Esophagus squamous epithelium (tissue), 5 donors: ENCODE measurements at places on chromosomes 7 and 10.

DNA sequence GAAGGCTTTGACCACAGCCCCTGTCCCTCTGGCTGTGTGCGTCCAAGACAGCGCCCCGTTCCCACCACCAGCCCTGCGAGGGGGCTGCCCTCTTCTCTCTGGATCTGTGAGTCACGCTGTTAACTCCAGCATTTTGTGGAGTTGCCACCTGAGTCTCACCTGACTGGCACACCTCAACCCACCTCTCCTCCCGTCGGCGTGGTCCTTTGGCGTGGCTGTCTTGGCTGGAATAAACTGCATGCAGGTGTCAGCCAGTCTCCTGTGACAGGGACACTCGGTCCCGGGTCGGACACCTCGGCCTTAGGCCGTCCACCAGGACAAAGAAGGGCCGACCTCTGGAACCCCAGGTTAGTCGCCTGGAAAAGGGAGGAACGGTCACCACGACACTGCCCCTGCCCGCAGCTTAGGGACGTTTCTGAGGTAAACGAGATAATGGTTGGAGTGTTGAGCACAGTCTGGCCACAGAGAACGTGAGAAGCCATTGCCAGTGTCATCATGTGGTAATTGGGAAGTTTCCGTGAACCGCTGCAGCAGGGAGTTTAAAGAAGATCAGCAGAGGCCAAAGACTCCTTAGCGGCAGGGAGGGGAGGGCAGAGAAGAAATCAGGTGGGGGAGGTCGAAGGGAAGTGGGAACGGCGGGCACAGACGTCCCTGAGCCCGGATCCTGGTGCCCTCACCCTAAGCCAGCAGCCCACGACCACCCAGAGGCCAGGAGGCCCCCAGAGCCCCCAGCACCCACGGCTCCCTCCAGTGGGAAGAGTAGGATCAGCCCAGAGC is 73.6 kb upstream of the FAM20C start:
- no peak for DNase-seq

- no peak for DNase-seq
Observed at GRCh38 chr7:90409667-90410066, 6.4 kb downstream of the CLDN12 start.

DNA sequence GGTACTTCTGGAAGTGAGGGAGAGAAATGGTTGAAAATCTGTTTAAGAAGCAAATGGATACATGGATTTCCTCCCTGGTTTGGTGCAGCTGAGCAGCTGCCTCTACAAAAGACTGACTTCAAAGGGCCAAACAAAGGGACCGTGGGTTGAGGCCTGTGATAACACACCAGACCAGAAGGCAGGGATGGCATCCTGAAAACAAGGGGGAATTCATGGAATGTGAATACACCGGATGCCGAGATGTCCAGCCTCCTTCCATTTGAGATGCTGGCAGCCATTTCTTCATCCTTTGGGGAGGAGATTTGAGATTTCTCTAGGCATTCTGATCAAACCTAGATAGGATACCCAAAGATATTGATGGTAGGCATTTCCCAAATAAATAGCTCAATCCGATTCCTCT is 36.9 kb downstream of the TAF3 start:
- DNase-seq = no peak

GRCh38 chr10:110032801-110033700 is 25.3 kb downstream of the ADD3 start:
- no peak for DNase-seq

DNA sequence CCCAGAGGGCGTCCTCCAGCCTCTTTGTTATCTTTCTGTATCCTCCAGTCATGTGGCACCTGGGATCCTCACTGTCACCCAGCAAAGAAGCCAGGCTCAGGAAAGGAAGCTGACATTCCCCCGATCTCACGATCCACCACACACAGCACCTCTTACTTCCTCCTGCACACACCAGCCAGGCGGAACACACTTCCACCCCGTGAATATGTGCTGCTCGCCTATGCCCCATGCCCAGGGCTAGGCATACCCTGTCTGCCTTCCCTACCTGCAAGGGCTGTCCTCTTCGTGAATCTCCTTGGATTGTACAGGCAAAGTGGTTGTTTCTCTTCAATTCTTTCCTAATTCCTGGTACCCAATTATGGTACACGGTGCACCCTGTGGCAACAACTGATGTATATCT is 191.0 kb downstream of the TNS3 start:
- DNase-seq = no peak

- DNase-seq = no peak
Observed at GRCh38 chr7:137804836-137805235, 41.9 kb downstream of the DGKI start.

GRCh38 chr7:47069385-47070076 is 512.4 kb downstream of the TNS3 start:
- DNase-seq = no peak

DNA sequence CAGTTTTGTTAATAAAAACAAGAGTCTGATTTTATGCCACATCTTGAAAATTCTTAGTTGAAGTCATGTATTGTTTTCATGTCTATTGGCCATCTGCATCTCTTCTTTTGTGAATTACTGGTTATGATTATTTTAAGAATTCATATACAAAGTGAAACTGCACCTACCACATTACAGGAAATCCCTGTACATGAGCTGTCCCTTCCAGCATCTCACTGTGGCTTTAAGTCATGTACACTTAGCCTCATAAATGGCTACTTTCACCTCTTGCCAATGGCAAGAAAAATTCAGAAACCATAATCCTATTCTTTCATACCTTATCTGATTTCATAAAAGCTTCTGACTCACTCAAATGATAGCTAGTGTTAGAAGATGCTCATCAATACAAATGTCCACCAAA is 48.6 kb downstream of the CRTAC1 start:
- no peak for DNase-seq

- DNase-seq = no peak
Observed at GRCh38 chr10:88693392-88694020, 12.5 kb upstream of the LIPK start.

DNA sequence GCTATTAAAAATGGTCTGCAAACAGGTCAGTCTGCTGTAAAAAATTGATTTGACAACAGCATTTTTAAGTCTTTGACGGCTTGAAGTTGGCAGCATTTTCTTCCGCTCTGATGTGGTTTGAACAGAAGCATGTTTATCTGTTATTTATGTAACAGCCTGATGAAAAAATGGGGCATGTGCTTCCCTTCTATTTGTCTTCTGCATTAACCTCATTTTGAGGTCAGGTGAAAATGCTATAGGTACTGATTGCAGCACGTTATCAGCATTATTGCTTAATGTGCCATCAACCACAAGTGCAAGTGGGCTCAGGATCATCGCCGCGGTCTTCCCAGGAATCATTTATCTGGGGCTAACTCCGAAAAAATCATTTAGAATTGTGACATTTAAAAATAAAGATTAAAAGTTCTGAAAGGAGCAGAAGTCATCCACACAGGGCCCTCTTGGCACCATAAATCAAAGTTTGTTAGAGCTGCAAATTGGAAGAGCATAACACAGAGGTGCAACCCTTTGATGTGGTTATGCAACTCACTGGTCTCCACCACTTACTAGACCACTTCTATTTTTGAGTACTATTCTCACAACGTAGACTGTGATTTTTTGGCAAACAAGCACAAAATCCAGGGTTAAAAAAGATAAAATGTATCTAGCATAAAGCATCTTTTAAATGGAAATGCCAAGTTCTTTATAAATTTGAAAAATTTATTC is 307.7 kb downstream of the MDFIC start:
- no peak for DNase-seq

DNA sequence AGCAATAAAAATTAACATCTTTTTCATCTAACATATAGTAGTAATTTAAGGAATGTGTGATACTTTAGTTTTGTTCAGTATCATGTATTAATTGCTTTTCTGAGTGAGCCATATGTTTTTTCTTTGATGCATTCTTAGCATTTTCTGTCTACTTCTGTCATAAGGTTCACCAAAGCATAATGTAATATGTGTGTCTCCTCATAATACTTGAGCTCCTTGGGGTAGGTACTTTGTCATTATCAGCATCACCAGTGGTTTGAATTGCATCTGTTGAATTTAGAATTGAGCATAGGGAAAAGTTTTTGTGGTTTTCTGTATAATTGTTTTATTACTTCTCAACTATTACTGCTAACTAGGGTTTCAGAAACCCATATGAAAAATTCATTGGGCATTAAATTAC is 26.5 kb downstream of the VPS50 start:
- no peak for DNase-seq

DNA sequence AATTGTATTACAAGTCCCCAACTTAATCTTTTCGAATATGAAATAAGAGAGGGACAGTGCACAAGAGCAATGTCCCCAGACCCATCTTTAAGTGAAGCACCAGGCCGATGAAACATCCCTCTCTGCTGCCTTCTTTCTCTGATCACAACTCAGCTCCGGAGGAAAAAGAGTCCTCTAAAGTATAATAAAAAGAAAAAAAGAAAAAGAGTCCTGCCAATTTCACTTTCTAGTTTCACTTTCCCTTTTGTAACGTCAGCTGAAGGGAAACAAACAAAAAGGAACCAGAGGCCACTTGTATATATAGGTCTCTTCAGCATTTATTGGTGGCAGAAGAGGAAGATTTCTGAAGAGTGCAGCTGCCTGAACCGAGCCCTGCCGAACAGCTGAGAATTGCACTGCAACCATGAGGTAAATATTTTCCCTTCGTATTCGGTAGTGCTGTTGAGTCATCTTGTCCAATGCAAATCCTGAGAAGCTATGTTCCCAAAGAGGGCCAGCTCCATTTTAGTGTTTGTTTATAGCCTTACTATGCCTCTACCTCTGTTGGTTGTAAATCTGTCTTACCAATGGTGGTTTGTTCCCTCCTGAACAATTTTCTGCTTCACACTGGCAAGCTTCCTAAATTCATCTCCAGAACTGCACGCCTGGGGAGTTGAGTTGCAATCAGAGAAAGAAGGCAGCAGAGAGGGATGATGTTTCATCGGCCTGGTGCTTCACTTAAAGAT is at the start of gene IFIT2:
TSS of gene IFIT2 (plus strand) at position 326 of the 725 bp plus-strand sequence. CDS start at position 404, 78 bp downstream.
- no peak for DNase-seq

DNA sequence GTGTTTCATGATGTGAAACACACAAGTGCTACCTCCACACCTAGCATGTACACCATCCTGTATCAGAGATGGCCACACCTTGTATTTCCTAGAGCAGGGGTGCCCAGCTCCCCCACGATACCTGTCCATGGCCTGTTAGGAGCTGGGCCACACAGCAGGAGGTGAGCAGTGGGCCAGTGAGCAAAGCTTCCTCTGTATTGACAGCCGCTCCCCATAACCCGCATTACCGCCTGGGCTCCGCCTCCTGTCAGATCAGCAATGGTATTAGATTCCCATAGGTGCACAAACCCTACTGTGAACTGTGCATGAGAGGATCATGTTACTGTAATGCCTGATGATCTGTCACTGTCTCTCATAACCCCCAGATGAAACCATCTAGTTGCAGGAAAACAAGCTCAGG is 145.6 kb upstream of the RNF32 start:
- DNase-seq = no peak

- DNase-seq = no peak
Observed at GRCh38 chr10:24118246-24118645, 90.7 kb upstream of the KIAA1217 start.

DNA sequence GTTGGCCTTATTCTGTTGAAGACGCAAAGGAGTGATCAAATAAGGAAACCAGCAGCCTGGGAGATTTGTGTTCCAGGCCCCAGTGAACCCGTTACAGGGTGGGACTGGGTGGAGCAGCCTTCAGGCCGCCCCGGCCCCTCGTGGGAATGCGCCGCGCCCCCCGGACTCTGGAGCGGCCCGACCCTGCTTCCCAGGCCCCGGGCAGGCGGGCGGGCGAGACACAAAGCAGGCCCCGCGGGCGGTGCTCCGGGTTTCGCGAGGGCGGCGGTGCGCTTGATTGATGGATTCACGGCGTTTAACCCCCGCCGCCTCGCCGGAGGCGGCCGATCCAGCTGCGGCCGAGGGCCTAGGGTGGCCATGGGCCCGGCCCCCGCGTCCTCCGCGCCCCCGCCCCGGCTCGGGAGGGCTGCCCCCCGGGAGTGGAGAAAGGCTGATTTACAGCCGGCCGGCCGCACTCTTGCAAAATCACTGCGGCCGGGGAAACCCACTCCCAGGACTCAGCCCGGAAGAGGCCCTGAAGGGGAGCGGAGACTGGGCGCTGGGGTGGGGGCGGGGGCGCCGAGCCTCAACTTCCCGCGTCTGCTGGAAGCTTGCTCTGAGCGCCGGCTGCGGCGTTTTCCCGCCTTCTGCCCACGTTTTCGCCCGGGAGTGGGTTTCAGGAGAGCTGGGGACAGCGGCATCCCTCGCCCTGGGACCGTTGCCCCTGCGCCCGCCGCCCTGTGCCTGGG is 299.6 kb upstream of the NFE2L3 start:
- no peak for DNase-seq

DNA sequence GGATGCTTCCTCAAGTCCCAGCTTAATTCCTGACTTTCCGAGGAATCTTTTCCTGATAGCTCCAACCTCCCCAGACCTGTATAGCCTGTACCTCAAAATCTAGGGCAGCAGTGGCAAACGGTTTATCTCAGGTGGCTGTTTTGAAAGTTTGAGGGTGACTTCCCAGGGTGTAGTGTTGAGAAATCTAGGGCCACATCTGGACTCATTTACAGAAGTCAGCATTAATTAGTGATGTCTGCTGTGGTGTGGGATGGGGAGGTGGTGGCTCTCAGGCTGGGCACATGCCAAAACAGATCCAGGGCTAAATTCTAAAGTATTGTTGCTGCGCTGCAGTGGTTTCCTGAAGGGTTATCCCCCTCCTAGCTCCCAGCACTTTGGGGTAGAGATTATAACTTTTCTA is 38.0 kb downstream of the UNC5B start:
- DNase-seq = no peak

- no peak for DNase-seq
Observed at GRCh38 chr7:29839302-29839701, 33.0 kb downstream of the WIPF3 start.

DNA sequence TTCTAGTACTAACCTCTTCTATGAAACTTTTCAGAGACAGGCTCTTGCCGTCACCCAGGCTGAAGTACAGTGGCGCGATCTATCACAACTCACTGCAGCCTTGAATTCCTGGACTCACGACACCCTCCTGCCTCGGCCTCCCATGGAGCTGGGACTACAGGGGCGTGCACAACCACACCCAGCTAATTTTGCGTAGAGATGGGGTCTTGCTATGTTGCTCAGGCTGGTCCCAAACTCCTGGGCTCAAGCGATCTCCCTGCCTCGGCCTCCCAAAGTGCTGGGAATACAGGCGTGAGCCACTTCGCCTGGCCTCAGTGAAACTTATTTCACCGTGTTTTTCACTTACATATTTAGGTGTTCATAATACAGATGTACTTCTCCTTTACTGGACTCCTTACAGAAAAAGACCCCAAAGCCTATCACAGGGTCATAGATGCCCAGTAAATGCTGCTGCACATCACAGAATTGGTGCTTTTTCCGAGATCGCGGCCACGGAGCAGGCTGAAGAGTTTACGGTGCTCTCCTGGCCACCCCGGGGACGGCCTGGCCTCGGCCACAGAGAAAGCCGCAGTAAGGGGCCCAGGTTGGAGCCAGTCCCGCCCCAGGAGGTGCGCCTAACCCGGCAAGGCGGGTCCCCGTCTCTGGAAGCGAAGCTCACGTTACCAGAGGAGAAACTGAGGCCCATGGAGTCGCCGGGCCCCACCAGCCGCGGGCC is 595 bp downstream of the TBL2 start:
- no peak for DNase-seq
